ENCODE measurements at places on chromosomes 7 and 10.

- peak; percentile 72 for DNase-seq
Observed at GRCh38 chr10:126661841-126662515, 8.5 kb downstream of the C10orf90 start.

DNA sequence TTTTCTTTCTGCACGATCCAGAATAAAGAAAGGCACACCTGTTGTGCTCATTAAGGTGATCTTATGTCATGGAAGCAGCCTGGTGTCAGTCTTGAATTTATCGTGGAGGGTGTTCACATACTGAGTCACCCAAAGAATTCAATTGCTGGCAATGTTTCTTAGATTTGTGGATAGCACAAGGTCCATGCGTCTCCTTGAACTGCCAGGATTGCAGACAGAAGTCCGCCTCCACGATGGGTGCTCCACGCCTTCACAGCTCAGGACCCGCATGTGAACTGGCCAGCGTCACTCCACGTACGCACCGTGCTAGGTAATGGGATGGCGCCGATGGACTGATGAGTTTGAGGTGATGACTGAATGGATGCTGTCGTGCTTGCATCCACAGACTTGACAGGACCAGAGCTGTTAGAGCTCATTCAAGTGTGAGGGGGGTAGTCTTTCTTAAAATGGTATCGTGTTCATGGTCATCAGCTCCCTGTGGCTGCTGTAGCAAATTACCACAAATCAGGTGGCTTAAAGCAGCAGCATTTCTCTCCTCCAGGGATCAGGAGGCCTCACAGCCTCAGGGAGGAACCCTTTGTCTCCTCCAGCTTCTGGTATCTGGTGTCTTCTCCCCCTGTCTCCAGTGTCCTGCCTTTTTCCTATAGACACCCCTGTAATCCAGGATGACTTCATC lies 65.4 kb upstream of the DNAJB6 start:
- no peak for DNase-seq

GRCh38 chr10:91340613-91341362 lies 69.4 kb upstream of the HECTD2 start:
- DNase-seq = peak; percentile 89

- DNase-seq = peak; percentile 76
Observed at GRCh38 chr7:27166531-27167505, 1.5 kb upstream of the HOXA9 start.

DNA sequence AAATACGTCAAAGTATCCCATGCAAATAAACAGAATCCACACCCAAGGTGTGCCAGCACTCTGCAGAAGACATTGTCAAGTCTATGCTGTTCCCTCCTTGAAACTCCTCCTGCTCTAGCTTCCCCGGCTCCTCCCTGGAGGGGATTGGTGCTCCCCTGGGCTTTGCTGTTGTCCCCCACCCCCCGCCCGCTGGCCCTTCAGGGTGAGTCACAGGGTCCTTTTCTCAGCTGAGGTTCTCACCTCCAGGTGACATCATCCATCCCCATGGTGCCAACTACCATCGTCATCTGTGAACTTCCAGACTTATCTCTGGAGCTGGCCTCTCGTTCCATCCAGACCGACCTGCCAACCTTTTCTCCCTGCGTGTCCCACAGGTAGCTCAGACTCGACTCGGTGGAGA lies 77.0 kb downstream of the ITIH5 start:
- DNase-seq = no peak

DNA sequence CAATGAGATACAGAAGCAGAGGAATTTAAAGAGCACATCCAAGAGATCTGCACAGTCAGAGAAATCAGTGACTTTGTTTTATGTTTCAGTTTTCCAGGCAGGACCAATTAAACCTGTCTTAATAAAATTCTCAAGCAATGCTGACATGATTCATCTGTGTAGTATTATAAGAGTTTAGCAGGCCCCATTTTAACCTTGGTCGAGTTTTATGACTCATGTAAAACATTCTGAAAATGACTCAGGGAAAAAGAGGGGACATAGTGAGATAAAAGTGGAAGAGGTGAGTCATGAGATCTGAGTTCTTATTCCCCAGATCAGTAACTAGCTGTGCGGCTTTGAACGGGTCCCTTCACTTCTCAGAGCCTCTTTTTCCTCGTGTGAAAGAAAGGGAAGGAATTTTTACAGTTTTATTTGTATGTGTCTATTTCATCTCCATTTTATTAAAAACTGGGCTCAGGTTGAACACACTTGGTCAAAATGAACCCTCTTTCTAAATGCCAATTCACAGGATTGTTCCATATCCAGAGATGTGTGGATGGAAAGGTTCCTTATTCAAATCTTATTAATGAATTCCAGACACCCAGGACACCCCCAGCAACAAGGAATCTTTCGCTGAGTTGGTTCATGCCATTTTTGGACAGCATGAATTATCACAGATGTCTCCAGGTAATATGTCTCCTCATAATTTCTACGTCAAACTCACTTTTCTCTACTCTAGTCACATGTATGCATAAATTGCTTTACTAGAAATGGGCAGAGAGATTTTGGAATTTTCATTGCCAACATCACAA lies 143.2 kb downstream of the JAZF1 start:
- DNase-seq = peak; percentile 71

- peak; percentile 61 for DNase-seq
Observed at GRCh38 chr10:25725917-25726716, 207.9 kb upstream of the MYO3A start.

- DNase-seq = no peak
Observed at GRCh38 chr10:60176925-60177324, 212.8 kb downstream of the ANK3 start.

Measured in GM03348 (cell line).